ENCODE measurements at places on chromosomes 2 and 18. TPM values are rescaled to one million over a fixed set of nuclear protein-coding genes. Genes with fewer than 3 reads are reported as not detected.

Gene DSG3
- total RNA-seq: not detected

Gene HSBP1L1
- 7.0 TPM for total RNA-seq

GRCh38 chr2:47196046-47196445 is 40.9 kb upstream of the STPG4 start:
- no peak for DNase-seq

GRCh38 chr2:146642066-146642465 is 1202.8 kb upstream of the ACVR2A start:
- no peak for DNase-seq

Gene RMDN2
- 5.4 TPM for total RNA-seq

DNA sequence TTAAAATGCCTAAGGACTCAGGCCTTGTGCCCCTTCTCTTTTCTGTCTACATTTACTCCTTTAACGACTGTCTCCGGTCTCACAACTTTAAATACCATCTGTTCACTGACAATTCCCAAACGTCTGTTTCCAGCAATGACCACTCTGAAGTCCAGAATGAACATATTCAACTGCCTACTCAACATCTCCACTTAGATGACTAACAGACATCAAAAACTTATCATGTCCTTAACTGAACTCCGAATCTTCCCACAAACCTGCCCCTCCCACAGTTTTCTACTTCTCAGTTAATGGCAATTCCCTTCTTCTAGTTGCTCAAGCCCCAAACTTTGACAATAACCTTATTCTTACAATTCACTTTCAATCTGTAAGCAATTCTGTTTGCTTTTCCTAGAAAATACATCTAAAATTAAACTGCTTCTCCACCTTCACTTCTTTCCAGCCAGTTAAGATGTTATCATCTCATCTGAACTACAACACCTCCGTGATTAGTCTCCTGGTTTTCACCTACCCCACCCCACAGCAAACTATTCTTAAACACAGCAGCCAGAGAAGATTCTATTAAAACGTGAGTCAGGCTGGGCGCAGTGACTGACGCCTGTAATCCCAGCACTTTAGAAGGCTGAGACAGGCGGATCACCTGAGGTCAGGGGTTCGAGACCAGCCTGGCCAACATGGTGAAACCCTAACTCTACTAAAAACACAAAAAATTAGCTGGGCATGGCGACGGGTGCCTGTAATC is 2.8 kb downstream of the C1D start:
- no peak for DNase-seq

- DNase-seq: no peak
These were observed 20.0 kb upstream of the LANCL1 start for GRCh38 chr2:210496512-210496911.

Gene B3GNT7
- total RNA-seq: 61.7 TPM

Gene TYW5
- 3.0 TPM for total RNA-seq

Data from heart right ventricle (tissue), 16 donors.